ENCODE measurements at places on chromosomes 5 and 9.

GRCh38 chr9:130366072-130366471, 78.7 kb upstream of the ASS1 start:
- no peak for DNase-seq

DNA sequence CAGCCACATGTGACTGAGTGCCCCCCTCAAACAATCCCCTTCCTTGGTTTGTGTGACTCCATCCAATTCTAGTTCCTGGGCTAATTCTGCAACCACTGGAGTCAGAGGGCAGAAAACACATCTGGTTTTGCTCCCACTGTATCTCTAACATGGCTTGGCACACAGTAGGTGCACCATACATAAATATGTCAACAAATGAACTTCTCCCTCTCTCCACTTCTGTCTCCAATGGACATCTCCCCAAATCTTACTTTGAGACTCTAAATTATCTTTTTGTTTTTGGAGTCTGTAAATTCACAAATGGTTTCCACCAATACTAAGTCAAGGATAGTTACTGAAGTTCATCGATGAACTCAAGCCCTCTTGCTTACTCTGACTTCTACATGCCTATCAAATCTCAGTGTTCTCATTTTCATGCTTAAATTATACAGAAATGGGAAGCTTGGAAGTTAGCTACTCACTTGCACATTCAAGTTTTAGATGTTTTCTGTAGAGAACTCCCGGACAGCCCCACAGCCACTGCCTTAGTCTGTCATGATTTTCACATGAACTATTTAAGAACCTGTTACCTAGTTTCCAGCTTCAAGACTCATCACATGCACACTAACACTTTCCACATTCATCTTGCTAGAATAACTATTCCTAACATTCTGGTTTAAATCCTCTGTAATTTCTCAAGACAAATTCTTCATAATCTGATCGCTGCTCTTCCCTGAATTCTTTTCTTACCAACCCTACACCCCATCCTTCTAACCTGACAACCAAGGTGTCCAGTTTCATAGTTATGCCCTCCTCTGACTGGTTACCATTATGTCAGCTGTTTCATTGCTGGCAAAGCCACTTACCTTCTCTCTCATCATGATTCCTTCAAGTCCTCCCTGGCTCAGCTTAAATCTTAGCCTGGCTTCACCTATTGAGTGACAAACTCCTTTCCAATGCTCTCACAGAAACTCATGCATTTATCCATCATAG, 6.0 kb downstream of the RPL37 start:
- no peak for DNase-seq

DNA sequence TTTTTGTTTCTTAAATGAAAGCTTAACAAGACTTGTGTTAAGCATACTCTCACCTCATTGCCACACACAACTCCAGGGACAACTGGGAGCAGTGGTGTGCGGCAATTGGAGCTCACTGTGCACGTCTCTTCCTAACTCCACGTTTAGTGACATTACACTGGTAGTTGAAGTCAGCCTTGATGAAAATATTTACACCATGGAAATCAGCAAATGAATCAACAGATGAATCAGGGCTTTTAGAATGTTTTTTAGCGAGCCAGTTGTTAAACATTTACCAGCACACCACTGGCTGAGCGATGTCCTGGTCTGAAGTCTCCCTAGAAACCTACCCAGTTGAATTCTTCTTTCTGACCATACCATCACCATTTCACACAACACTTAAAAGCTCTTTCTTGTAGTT, 67.3 kb downstream of the KLHL3 start:
- no peak for DNase-seq

DNA sequence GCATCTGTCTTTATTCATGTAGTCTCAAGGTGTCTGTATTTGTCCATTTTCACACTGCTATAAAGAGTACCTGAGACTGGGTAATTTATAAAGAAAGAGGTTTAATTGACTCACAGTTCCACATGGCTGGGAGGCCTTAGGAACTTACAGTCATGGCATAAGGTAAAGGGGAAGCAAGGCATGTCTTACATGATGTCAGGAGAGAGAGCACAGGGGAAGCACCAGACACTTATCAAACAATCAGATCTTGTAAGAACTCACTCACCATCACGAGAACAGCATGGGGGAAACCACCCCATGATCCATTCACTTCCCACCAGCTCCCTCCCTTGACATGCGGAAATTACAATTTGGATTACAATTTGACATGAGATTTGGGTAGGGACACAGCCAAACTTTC, 44.2 kb downstream of the NLN start:
- no peak for DNase-seq

DNA sequence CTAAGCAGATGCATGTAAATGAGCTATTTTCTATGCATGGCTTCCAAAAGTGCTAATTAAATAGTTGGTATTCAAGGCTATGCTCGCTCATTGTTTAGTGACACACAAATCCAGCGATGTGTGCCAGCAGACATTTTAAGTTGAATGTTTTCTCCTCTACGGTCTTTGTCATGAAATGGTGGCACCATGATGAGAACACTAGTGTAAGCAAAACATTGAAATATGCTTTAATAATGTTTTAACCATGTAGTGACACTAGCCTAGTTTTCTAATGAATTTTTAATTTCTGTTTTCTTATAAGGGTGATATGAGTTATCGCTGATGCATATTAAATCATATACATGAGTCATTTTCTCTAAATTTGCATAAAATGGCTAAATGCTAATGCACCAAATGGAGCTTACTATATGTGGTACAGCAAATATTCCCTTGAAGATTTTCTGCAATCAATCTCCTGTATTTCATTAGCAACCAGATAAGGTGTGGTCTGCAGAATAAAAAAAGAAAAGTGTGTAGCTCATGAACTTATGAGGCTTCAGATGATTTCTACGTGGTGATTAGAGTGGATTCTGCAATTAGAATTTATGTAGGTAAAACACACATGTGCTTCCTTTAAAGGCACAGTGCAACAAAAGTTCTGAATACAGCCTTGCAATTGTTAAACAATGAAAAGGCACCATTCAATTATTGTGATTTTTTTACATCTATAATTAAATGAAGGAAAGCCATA, 226.6 kb downstream of the MEF2C start:
- no peak for DNase-seq

- no peak for DNase-seq
Measured at GRCh38 chr9:12697719-12698118, 4.5 kb downstream of the TYRP1 start.

DNA sequence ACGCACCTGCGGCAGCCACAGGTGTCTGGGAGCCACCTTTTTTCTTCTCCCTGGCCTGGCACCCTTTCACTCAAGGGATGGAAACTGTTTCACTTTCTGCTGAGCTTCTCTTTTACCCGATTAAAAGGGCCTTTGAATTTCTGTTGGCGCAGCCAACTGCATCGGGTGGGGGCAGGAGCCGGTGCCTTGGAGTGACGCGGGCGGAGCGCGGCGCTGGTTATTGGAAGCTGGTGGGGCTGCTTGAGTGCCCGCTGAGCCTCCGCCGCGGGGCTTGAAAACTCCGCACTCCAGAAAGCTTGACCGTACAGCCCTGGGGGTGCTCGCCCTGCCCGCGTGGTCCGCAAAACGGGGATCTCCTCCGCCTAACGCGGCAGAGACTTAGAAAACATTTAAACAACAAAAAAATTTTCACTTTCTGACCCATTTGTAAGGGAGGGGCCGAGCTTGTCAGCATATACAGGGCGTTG, 52.0 kb upstream of the TJP2 start:
- DNase-seq = peak; percentile 80

DNA sequence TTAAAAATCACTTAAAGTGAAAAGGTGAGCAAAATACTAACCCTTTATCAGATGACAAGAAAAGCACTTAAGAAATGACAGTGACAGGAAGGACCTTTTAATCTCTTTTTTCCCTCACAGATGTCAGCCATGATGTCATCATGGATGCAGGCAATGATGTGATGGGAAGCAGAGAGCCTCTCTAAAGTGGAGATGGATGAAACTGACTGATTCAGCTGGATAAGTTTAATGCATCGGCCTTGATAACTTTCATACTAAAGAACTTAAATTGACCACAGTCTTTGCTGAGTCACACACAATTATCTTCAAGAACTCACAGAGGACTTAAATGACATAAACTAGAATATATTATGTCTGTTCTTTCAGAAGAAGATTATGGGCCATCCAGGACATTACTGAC, 153.2 kb upstream of the FGF10 start:
- no peak for DNase-seq

- DNase-seq = no peak
Measured at GRCh38 chr9:83432104-83432627, 106.0 kb downstream of the FRMD3 start.

DNA sequence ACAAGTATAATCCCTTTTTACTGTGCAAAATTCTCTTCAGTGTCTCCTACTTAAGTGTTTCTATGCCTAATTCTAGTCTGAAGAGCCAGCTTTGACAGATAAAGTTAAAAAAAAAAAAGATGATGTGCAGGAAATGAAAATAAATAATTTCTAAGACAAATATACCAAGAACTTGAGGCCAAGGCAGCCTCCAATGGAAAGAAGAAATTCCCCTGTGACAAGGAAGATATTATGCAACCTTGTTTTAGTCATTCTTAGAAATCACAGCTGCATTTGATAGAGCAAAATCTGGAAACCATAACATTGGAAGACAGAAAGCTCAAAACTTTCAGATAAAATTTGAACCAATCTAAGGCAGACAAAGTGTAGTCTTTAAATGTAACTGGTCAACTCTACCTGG, 375.9 kb upstream of the TLE4 start:
- no peak for DNase-seq

GRCh38 chr9:89185980-89186379, 7.4 kb upstream of the SHC3 start:
- no peak for DNase-seq

DNA sequence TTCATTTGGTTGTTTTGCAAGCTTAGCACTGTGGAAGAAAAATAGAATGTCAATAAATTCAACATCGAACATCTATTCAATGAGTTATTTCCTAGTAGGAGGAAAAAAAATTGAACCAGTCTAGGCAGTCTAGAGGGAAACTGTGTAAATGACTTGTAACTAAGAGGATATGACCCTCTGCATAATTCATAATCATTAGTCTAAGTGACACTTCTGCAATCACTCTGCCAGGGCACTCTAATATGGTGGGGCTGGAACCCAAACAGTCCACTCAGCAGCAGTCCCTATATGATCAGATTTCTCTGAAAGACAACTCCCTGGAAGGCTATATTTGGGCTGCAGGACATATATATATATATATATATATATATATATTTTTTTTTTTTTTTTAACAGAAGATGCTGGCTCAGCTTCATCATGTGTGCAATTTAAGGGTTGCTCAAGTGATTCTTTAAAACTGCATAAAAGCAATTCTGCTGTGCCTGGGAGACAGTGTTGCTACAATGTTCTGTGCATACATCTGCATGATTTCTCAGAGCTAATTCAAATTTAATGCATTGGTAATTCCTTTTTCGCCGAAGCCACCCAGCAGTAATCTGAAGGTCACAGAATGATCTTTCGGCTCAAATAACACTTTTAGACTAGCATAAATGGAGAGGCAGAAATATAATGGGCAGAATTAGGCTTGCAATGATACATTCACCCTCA, 482.1 kb upstream of the ZNF608 start:
- DNase-seq = no peak

DNA sequence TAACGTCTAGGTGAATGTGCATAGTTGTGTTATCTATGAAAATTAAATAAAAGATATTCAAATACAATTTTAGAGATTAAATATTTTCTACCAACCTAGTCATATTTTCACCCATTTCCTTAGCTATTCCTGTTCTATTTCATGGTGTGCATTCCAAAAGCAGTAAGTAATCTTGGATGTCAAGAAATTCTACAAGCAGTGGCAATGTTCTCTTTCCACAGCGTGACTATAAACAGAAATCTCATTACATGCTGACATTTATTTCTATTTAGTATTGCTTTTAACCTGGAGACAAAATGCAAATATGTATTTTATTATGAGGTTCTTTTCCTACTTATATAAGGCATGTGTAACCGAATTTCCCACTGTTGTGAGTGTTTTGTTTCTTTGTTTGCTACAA, 510.0 kb downstream of the ACTL7B start:
- no peak for DNase-seq

- no peak for DNase-seq
Measured at GRCh38 chr9:73643379-73644013, 491.8 kb downstream of the ANXA1 start.

- DNase-seq = no peak
Measured at GRCh38 chr5:173557123-173557903, 59.1 kb downstream of the BOD1 start.

DNA sequence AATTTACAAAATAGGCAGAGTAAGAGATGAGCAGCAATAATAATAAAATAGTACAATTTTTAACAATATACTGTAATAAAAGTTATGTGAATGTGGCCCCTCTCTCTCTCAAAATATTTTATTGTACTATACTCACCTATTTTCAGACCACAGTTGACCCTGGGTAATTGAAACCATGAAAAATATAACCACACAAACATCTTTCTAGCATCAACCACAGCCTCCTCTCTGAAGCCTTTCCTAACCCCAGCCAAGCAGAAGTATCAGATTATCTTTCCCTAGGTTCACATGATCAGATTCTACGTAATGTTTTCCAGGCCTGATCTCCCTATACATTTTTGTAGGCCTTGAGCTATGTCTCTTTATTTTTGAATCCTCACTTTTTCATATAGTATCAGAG, 35.2 kb downstream of the DNAH5 start:
- no peak for DNase-seq

GRCh38 chr5:170368586-170368985, 20.6 kb downstream of the KCNMB1 start:
- no peak for DNase-seq

DNA sequence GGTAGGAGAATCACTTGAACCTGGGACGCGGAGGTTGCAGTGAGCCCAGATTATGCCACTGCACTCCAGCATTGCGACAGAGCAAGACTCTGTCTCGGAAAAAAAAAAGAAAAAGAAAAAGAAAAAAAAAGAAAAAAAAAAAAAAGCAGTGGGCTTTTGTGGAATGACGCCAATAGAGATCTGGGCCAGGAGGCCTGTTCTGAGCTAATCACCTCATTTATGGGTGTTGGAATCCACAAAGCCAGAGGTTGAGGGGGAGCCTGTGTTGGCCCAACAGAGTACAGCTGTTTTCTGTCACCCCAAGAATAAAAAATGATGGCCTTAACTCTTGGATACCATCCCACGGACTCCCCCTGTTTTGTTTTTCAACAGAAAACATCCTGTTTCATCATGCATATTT, 18.5 kb downstream of the OSTF1 start:
- no peak for DNase-seq

GRCh38 chr5:171205375-171205774, 103.7 kb upstream of the TLX3 start:
- no peak for DNase-seq

DNA sequence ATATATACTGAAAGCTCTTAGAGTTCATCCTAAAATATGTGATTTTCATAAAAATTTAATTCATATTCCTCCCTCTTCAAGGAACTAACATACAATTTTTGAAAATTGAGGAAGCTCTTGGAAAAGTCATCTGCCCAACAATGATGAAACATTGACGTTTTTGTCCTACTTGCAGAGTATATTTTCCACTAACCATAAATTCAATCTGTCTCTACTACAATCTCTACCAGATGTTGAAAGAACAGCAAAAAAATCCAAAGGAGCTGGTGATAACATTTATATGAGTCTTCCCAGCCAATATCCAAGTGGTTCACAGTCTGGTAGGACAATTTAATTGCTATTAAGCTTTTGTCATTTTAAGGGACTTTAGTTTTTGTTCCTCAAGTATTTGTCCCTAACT, 81.1 kb upstream of the NR3C1 start:
- no peak for DNase-seq

GRCh38 chr5:151128817-151129216, 28.8 kb downstream of the ANXA6 start:
- no peak for DNase-seq
